M059J (cell line): ENCODE measurements at places on chromosomes 12 and 14.

- peak; percentile 72 for DNase-seq
Measured at GRCh38 chr14:51867741-51868140, 7.3 kb downstream of the GNG2 start.

- DNase-seq: peak; percentile 79
Measured at GRCh38 chr14:56244138-56244789, 126.1 kb downstream of the PELI2 start.

DNA sequence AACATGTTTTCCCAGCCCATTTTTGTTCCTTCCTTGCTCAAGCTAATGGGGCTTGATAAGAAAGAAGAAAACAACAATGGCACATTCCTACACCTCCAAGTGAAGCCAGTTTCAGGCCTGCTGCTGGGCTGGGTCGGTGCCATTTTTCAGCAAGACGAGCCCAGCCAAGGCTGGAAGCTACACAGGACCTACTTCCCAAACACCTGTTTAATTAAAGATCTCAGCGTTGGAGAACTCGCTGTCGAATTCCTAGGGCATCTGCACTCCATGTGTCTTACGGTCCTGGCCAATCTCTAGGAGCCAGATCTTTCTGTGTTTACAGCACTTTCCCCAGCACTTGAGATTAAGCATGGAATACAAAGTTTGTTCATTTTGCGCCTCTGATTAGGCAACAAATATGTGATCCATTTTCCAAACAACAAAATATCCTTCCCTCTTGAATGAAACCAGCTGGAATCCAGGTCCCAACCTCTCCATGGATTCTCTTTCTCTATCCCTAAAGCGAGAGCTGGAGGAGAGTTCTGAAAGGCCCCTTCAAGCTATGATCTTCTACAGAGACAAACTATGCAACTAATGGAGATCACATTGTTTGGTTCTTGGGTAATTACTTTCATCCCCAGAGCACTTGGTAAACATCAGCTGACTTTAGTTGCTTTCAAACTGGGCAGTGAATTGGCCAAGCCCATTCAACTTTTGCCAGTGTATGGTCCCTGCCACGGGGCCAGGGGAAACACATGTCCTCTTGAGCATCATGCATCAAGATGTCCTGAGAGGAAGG lies 34.3 kb upstream of the TC2N start:
- DNase-seq: no peak

DNA sequence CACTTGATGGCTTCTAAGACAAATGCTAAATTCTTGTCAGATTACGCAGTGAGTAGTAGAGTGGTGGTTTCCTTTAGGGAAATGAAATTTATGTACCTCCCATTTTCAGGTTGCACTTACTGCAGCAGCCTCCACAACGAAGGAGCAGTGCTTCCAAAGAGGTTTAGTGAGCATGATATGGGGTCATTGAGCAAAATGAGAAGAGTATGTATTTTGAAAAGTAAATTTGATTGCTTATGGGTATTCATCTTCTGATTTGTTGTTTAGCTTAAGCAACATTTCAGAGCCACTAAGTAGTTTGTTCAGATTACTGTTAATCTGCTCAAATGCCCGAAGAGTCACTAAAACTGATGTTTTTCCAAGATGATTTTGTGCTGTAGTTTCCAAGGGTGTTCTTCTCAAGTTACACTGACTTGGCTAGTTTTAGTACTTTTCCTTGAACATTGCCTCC lies 493.6 kb downstream of the PCNX1 start:
- peak; percentile 30 for DNase-seq

DNA sequence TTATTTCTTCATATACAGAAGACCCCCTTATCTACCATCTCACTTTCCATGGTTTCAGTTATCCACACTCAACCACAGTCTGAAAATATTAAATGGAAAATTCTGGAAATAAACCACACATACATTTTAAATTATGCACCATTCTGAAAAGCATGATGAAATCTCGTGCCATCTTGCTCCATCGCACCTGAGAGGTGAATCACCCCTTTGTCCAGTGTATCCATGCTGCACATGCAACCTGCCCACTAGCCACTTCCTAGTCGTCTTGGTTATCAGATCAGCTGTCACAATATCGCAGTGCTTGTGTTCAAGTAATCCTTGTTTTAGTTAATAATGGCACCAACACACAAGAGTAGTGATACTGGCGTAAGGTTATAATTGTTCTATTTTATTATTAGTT lies 145.7 kb downstream of the C12orf42 start:
- no peak for DNase-seq

DNA sequence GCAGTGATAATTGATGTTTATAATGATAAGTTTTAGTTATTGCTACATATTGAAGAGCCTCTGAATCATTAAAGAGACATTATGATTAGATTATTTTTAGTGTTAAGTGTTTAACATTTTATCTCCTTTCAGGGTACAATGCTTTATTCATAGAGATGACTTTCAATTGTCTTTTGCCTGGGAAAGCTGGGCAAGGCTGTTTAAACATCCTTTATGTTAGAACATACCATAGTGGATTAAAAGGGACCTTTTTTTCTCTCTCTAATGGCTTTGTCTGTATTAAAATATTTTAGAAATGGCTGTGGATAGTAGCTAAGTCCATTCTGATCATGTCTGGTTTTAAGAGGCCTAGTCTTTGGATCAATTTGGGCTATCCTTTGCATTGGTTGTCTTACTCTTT lies 427.5 kb upstream of the MIS18BP1 start:
- no peak for DNase-seq

GRCh38 chr14:106459971-106460730 lies 933.8 kb downstream of the TMEM121 start:
- peak; percentile 16 for DNase-seq

DNA sequence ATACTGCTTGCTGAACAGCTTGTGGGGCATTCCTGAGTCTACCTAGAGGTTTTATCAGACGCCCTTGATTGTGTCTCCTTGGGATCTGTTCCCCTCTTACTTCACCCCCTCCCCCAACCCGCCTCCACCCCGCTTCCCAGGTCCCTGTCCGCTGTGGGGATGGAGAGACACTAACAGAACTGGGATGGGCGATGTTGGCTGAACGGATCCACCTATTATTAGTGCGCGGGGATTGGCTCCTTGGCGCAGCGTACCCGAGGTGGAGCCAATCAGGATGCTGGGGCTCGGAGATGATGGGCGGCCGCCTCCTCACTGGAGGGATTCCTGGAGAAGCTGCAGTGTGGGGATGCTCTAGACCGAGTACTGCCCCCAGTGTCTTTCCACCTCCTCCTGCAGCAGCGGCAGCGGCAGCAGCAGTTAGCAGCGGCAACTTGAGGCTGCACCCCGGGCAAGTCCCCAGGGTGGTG lies at the start of gene SYT1:
Gene SYT1, plus strand, starts transcription at position 372 of the 467 bp plus-strand sequence.
- peak; percentile 88 for DNase-seq

DNA sequence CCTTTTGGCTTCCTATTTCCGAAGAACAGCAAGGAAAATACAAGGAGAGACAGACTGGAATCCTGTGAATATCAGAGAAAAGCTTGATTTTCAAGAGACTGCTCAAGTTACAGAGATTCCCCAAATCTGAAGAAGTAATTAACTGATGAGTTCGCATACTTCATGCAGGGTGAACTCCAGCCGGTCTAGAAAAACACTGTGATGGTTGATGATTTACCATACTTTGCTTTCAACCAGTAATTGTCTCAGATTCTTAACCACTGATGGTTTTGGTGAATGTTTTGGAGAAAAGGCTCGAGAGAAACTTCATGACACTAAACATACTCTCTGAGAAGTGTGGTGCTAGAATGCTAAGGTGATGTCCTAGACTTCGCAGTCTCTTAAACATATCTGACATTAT lies 4.4 kb upstream of the PLXNC1 start:
- DNase-seq: no peak

GRCh38 chr14:91536327-91536726 lies 26.2 kb upstream of the PPP4R3A start:
- no peak for DNase-seq

DNA sequence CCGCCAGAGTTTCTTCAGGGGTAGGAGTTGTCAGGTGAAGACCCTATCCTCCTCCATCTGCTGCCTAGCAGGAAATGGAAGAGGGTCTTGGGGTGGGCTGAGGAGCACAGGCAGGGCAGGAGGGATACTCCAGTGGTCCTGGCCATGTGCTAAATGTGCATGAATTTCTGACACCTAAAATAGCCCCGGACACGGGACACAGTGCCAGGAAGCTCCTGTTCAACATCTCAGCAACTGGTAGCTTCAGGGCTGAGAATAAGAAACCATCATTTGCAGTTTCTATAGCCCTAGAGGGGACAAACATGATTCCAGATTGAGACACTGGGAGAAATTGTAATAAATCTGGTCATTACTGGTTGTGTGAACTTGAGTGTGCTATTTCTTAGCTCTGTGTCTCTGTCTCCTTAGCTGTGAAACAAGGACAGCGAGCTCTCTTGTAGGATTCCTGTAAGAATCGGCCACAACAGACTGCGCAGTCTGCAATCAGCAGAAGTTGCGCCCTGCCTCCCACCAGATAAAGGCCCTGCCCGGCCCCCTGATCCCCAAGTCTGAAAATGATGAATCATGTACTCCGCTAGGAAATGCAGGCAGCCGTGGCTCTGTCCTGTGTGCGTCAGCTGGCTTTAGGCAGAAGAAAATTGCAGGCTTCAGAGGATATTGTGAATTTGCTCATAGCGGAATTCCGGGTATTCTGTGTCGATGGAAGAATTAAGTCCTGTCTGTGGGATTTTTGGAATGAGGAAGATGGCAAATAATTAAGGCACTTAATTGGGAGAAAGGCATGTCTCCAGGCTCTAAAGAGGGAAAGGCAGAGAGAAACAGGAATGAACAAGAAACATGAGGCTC lies 35.2 kb upstream of the MEG3 start:
- DNase-seq: no peak

DNA sequence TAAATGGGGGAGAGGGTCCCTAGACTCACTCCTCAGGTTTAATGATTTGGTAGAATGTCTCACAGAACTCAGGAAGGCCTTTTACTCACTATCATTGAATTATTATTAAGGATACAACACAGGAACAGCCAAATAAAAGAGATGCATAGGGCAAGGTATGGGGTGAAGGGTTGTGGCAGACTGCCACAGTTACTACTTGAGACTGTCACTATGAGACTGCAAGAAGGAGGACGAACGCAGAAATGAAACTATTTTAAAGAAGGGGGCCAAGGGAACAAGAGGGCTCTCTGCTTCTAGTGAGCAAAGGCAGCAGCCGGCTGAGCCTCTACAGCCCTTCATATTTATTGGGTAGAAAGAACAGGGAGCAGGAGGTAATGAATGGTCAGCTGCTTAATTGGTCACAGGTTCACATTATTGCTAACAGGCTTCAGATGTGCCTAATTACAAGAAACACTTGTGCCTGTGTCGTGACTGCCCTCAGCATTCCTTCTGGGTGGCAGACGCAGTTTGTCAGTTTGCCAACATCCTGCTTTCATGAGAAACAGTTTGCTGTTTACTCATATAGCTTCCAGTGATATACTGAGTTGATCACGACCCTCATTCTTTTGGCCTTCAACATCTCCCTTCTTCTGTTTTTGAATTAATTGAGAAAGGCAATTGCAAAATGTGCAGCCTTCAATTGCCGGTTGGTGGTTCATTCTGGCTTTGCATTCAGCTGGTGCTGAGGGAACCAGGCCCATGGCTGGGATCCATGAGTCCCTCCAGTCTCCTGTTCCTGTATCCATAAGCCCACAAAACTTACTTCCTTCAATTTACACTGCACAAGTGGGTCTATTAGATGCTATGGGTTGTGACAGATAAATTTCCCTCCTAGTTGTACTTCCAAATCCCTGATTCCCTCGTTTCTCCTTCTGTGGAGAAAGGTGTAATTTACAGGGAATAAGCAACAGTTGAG lies 82.8 kb upstream of the PLEKHG7 start:
- DNase-seq: peak; percentile 62

GRCh38 chr14:26870722-26871617 lies 273.1 kb upstream of the NOVA1 start:
- DNase-seq: no peak

GRCh38 chr12:124363353-124363965 lies 68.6 kb downstream of the RFLNA start:
- no peak for DNase-seq

DNA sequence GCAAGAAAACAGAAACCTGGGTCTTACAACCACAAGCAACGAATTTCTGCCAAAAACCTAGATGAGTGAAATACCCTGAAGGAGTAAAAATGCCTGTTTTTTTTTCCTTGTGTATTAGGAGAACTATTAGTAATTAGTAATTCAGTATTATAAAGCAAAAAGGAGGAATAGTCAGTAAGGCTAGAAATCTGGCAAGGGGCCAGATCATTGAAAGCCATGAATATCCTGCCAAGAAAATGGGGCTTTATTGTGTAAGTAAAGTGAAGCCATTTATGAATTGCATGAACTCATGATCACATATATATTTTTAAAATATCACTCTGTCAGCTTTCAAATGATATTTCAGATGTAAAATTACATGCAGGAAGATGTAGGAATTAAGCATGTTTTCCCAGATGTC lies 57.9 kb downstream of the TXNDC16 start:
- peak; percentile 4 for DNase-seq

- DNase-seq: no peak
Measured at GRCh38 chr12:3490895-3491144, 183 bp upstream of the PRMT8 start.

- DNase-seq: peak; percentile 92
Measured at GRCh38 chr14:101480747-101481530, 80.4 kb upstream of the DIO3 start.

GRCh38 chr14:64060648-64061096 lies 207.9 kb downstream of the SYNE2 start:
- DNase-seq: peak; percentile 39

DNA sequence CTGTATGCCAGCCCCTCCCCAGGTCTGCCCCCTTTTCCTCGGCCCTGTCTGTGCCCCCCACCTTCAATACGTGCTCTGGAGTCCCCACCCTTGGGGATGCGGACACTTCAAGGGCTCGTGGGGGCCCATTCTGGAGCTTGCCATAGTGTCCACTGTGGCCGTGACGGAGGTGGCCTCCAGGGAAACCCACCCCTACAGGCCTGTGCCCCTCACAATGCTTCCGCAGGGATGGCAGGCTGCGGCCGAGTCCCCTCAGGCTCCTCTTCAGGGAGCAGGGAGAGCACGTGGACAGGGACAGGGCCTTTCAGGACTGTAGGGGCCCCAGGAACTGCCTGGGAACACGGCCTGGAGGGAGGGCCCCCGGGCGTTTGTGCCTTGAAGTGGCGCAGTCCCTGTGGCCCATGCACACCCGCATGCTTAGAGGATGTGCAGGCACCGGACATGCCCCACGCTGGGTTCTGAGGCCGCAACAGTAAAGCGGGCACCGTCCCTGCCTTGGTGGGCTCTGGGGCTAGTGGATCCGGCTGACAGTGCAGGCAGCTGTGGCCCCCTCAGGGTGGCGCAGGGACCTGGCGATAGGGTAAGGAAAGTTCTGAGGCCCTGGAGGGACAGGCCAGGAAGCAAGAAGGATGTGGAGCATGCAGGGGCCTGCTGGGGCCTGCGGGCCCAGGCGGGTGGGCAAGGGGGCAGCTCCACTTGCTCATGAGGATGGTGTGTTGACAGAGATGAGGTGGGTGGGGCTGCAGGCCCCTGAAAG lies 209.0 kb upstream of the RTL1 start:
- no peak for DNase-seq

- no peak for DNase-seq
Measured at GRCh38 chr14:102474934-102475333, 34.6 kb downstream of the ANKRD9 start.
